ENCODE measurements at places on chromosomes 7 and 10. TPM values are rescaled to one million over a fixed set of nuclear protein-coding genes. Genes with fewer than 3 reads are reported as not detected.

The UBE3C gene
- total RNA-seq, result 75.3 TPM

The GPR141 gene
- total RNA-seq, result not detected

The PRF1 gene
- total RNA-seq, result not detected

The PHKG1 gene
- total RNA-seq, result not detected

The TMEM139 gene
- total RNA-seq, result not detected

The PCGF6 gene
- total RNA-seq, result 10.5 TPM

The NKX2-3 gene
- total RNA-seq, result not detected

The CYP2E1 gene
- 0.18 TPM for total RNA-seq

The MRPS24 gene
- 184 TPM for total RNA-seq

The POT1 gene
- total RNA-seq, result 32.3 TPM

The UPK3BL2 gene
- total RNA-seq, result not detected

The BAMBI gene
- total RNA-seq, result not detected

The ERVW-1 gene
- total RNA-seq, result not detected

The RADIL gene
- total RNA-seq, result 0.58 TPM

The ARHGAP22 gene
- 27.6 TPM for total RNA-seq

The IRF5 gene
- total RNA-seq, result not detected

The SDHAF3 gene
- total RNA-seq, result 11.8 TPM

The RPP38 gene
- 14.0 TPM for total RNA-seq

The KLF14 gene
- total RNA-seq, result not detected

The METTL27 gene
- 16.8 TPM for total RNA-seq

The MMD2 gene
- not detected for total RNA-seq

The GFRA1 gene
- total RNA-seq, result 0.18 TPM

The UNCX gene
- total RNA-seq, result not detected

The URGCP gene
- total RNA-seq, result 22.7 TPM

The LDB3 gene
- not detected for total RNA-seq

The BTBD16 gene
- total RNA-seq, result not detected

The ANKRD2 gene
- not detected for total RNA-seq

The FAM171A1 gene
- 16.7 TPM for total RNA-seq

The LRRC4 gene
- total RNA-seq, result not detected

The SFTPA1 gene
- total RNA-seq, result not detected

The EMX2 gene
- 4.6 TPM for total RNA-seq

The BAG3 gene
- total RNA-seq, result 38.1 TPM

The SPRN gene
- total RNA-seq, result 0.89 TPM

Data from myometrial cell (primary cell).